ENCODE measurements at places on chromosomes 16 and 17. TPM values are rescaled to one million over a fixed set of nuclear protein-coding genes. Genes with fewer than 3 reads are reported as not detected.

The MT2A gene
- total RNA-seq: 72.7 TPM

The NPIPB6 gene
- 2.1 TPM for total RNA-seq

GRCh38 chr16:61763013-61763412, 273.2 kb downstream of the CDH8 start:
- no peaks in the 10 kb centered on the region for H3K27me3 ChIP-seq
- no peak for DNase-seq
- H3K36me3 ChIP-seq: no peaks in the 10 kb centered on the region
- H3K4me1 ChIP-seq: no peaks in the 10 kb centered on the region

DNA sequence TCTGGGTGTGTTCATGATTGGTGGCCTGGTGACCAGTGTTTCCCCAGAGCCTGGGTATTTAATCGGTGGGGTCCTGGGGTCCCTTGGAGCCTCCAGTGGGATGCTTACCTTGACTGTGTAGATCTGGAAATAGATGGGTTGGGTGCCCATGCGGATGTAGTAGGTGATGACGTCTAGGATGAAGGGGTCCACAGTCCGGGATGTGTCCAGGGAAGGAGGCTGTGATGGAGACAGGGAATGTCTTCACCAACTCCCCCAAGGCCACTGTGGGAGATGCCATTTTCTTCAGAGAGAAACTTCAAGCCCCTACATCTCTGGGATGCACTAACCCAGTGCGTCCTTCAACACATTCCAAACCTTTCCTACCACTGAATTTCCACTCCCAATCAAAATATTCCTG, 24.1 kb upstream of the MFSD6L start:
- DNase-seq: no peak
- no peaks in the 10 kb centered on the region for H3K36me3 ChIP-seq
- no peak overlapping the region for H3K27ac ChIP-seq
- no peak overlapping the region for H3K4me3 ChIP-seq
